ENCODE measurements at places on chromosomes 13 and 19. TPM values are rescaled to one million over a fixed set of nuclear protein-coding genes. Genes with fewer than 3 reads are reported as not detected.

The FFAR2 gene
- total RNA-seq = not detected

The PGLYRP2 gene
- not detected for total RNA-seq

The C3 gene
- total RNA-seq = 35.3 TPM

The CATSPERD gene
- total RNA-seq = not detected

The ELAVL3 gene
- total RNA-seq = 0.63 TPM

- no peak overlapping the region for H3K27ac ChIP-seq
- H3K4me1 ChIP-seq = peaks cover 17% of the 10 kb centered on the region
- H3K27me3 ChIP-seq = no peaks in the 10 kb centered on the region
These were observed 696 bp downstream of the ZNF460 start for GRCh38 chr19:57280962-57281400.

DNA sequence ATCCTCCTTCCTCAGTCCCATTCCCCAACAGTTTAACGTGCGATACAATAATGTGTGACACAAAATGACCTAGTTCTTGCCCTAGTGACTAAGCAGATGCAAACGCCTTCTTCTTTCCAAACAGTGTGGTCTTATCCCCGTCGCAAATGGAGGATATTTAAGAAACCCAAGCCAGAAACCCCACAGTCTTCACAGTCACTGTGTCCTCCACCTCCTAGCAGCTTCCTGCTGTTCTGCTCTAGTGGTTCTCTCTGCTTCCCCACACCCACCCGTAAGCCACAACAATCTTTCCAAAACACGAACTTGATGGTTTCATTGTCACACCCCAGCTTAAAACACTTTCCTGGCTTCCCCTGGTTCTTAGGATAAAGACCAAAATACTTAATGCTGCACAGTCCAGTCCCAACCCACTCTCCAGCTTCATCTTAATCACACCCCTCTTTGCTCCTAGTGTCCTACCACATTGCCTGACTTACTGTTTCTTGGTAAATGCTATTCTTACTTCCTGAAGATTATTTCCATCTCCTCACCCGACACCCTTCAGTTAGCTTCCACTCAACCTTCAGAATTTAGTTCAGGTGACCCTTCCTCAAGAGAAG is 32.3 kb downstream of the ITM2B start:
- no peak overlapping the region for H3K27ac ChIP-seq
- DNase-seq = no peak
- H3K4me1 ChIP-seq = peaks cover 13% of the 10 kb centered on the region
- H3K27me3 ChIP-seq = no peaks in the 10 kb centered on the region

GRCh38 chr19:48992581-48993174 is 431 bp downstream of the GYS1 start:
- DNase-seq = no peak
- no peaks in the 10 kb centered on the region for H3K27me3 ChIP-seq
- H3K36me3 ChIP-seq = peaks cover 15% of the 10 kb centered on the region
- peaks cover 31% of the 10 kb centered on the region for H3K4me1 ChIP-seq

Measured in mesothelial cell of epicardium (in vitro differentiated cells).